ENCODE measurements at places on chromosomes 12 and 14.
A peak's percentile ranks its signal among the peaks of the same experiment; 100 is the strongest.

- DNase-seq, result no peak
Observed at GRCh38 chr14:100683578-100683977, 43.1 kb upstream of the DLK1 start.

DNA sequence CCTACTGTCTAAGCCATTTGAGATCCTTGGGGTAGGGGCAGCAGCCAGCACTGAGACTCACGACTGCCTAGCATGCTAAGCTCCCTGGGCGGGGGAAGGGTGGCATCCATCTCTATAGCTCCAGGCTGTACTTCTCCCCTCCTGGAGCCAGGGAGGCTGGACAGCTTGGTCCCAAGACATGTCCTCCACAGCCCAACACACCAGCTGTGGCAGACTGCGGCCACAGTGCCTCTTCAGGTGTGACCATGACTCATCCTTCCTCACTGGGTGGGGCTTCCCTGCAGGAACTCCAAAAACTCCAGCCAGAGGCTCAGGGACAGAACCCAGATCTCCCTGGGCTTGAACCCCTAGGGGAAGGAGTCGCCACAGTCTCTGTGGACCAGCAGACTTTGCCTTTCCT lies 193.9 kb downstream of the GPHN start:
- no peak for DNase-seq

- no peak for DNase-seq
Observed at GRCh38 chr12:10718279-10718821, 4.8 kb downstream of the YBX3 start.

GRCh38 chr14:46490238-46490685 lies 161.3 kb downstream of the RPL10L start:
- DNase-seq, result peak; percentile 82

DNA sequence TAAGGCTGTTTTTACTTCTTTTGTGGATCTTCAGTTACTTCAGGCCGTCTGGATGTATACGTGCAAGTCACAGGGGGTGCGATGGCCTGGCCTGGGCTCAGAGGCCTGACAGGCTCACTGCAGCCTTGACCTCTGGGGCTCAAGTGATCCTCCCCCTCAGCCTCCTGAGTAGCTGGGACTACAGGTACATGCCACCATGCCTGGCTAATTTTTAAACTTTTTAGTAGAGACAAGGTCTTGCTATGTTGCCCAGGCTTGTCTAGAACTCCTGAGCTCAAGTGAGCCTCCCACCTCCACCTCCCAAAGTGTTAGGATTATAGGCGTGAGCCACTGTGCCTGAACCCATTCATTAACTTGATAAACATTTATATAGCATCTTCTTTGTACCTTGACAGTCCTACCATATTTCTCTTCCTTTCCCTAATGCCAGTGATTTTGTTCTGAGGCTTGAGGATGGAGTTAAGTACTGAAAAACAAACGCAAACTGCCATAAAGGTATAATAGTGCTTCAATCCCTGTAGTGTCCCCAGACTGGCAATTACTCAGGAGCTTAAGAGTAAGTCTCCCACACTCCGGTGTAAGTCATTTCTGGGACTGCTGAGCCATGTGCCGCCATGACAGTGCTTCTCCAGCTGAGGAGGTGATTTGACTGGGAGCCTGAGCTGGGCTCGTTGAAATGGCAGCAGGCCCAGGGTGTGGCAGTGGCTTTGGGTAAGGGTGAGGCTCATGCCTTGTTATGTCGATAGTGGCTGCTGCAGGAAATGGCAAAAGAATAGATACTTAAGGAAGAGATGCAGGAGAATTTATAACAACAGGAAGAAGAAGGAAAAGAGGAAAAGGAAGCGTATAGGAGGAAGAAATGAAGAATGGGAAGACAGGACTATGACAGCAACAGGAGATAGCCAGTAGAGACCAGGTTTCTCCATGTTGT lies 43.7 kb upstream of the HECTD1 start:
- DNase-seq, result no peak

DNA sequence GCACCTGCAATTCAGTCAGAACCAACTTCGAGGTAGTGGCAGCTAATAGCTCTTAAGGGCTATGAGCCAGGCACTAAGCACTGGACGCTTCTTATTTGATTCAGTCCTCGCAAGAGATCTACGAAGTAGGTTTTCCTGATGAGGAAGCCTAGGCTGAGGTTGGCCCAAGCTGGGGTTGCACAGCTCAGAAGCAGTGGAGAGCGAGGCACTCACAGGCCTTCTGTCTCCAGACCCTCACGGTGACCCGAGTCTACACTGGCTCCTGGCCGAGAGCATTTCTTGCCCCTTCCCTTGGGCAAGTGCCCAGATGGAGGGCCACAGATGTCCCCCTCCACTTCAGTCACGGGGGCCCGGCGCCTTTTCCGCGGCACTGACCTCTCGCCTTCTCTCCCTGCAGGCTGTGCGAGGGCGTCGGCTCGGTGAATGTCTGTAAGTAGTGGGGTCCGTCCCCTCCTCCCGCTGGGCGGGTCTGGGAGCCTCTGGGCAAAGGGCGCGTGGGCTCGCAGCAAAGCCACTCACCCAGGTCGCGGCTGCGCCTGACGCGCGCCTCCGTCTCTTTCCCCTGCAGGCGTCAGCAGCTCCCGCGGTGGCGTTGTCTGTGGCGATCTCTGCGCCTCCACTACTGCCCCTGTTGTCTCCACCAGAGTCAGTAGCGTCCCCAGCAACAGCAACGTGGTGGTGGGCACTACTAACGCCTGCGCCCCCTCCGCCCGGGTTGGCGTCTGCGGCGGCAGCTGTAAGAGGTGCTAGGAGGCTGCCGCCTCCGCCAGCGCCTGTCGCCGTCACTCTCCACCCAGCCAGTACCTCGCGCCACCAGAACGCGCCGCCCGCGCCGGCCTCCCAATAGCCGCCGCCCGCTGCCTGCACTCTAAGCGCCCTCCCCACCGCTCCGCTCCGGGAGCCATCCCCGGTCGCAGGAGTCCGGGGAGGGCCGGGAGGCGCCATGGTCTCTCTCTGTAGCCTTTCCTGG lies 13.1 kb downstream of the KRT83 start:
- DNase-seq, result no peak

DNA sequence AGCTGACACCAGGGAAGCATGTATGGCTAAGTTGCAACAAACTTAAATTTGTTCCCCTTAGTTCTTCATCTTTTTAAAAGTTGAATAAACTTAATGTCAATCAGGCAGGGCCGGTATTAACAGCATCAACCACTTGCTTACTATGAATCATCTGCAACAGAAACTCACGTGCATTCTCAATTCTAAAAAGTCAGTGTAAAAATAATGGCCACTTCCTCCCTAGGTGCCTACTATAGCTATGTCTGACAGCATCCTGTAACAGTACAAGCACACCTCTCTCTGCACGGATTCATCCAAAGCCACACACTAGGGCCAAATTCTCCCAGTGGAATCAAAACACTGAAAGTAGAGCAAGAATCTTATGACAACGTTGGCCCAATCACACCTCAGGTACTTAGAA lies 48.6 kb downstream of the PPP1R36 start:
- DNase-seq, result no peak

DNA sequence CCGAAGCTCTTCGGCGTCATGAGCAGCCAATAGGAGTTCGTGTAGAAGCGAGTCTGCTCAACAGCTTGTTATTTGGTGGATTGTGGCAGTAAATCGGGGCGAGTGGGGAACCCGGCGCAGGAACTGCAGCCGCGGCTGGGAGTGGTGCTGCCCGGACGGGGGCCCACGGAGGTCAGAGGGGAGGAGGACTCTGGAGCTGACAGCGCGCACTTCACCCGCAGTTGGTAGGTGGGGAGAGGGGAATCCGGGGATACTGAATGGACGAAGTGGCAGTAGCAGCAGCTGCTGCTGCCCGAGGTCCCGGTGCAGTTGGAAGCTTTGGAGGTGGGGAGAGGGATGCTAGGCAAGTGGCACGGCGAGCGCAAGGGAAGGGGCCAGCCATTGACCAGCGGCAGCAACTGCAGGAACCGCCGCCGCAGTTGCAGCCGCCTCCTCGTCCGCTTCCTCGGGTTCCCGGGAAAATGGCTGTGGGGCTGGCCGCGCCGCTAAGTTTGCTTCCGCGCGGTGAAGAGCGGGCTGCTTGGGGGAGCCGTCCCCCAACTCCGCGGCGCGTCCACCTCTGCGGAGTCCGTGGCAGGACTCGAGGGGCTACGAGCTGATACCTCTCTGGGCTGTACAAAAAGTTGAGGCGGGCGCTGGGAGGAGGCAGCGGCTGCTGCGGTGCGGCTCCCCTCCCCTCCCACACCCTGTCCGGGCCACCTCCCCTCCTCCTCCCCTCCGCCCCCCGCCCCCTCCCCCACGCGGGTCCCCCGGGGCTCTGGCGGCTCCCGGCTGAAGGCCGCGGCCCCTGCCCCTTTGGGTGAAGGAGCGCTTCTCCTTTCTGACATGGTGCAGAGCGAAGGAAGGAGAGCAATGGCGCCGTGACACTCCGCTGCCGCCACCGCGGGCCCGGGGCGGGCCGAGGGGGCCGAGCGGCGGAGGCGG lies at the start of gene ARID4A:
ARID4A (plus strand) TSS at position 79 of the 924 bp plus-strand sequence. CDS start 1,300 bp downstream, outside the sequence.
- DNase-seq, result peak; percentile 31

- no peak for DNase-seq
Observed at GRCh38 chr12:83040991-83041390, 354.3 kb downstream of the TMTC2 start.

DNA sequence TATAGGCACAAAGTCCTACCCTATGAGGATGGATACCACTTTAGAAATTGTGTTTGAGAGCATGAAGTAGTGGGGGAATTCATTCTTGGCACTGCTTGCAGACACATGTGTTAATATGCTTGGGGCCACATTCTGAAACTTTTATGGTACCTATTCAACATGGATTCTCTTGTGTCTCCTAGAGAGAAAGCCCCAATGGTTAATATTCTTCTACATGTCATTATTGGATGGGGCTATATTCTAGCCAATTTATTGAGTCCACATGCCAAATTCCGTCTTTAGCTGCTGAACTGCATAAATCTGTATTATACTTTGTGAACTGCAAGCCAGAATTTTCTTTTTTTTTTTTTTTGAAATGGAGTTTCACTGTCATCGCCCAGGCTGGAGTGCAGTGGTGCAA lies 140.0 kb downstream of the KICS2 start:
- no peak for DNase-seq

DNA sequence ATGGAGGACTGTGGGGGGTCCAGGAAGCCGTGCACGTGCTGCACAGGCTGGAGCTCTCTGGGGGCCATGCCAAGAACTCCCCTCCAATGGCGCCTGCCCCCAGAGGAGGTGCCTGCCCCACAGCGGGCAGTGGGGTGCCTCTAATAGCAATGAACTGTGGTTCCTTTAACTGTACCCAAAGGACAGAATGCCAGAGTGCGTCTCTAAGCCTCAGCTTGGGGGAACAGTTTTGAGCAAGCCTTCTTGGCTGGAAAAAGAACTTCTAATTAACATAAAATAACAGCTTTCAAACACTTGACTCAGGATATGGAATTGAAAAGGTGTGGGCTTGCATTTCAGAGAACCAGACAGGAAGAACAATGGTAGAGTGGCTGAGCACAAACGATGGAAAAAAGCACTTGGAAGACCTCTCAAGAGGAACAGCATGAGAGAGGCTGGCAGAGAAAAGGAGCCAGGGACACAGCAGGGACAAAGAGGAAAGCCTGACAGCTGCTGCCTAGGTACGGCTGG lies 195.6 kb downstream of the TTC7B start:
- no peak for DNase-seq

- DNase-seq, result no peak
Observed at GRCh38 chr12:130227641-130228040, 65.4 kb downstream of the FZD10 start.

DNA sequence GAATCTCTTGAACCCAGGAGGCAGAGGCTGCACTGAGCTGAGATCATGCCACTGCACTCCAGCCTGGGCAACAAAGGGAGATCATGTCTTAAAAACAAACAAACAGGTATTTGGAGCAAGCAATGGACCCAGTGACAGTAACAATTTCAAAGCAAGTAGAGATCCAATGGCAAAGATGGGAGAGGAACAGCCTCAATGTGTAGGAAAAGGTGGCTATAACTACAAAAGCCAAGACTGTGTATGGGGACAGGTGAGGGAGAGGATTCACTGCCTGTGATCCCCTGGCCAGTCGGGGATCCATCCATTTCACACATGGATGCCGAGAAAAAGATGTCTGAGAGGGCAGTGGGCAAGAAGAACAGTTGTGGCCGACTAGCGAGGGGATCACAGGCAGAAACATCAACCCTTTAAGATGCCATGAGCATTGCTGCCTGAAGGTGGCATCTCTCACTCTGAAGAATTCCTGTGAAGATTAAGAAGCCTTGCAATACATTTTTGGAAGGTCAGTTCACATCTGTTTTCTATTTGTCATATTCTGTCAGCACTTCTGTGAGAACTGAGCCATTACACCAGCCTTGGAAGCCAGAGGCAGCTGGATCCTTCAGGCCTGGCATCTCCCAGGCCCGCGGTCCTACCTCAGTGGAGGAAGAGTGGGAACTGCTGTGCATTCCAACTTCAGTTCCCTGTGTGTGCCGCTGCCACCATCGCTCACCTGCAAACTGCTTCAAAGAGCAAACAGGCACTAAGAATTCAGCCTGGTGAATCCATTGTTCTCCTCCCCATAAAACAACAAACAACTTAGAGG lies 54.5 kb upstream of the FRS2 start:
- DNase-seq, result peak; percentile 55

- no peak for DNase-seq
Observed at GRCh38 chr12:13749389-13749788, 232.0 kb downstream of the GRIN2B start.

DNA sequence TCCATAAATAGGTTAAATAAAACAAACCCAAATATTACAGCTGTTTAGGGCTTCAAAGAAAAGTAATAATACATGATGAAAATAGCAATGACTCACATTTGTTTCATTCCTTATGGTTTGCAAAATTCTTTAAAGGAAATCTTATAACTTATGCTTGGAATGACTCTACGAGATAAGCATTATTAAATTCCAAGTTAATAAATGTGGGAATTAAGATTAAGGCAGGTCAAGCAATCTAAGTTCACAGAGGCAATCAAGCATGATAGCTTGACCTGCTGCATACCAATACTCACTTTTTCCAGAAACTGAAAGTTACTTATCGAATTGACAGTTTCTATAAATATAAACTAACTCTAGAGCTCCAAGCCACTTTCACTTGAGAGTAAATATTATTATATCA lies 1002.9 kb upstream of the SEL1L start:
- DNase-seq, result peak; percentile 19

DNA sequence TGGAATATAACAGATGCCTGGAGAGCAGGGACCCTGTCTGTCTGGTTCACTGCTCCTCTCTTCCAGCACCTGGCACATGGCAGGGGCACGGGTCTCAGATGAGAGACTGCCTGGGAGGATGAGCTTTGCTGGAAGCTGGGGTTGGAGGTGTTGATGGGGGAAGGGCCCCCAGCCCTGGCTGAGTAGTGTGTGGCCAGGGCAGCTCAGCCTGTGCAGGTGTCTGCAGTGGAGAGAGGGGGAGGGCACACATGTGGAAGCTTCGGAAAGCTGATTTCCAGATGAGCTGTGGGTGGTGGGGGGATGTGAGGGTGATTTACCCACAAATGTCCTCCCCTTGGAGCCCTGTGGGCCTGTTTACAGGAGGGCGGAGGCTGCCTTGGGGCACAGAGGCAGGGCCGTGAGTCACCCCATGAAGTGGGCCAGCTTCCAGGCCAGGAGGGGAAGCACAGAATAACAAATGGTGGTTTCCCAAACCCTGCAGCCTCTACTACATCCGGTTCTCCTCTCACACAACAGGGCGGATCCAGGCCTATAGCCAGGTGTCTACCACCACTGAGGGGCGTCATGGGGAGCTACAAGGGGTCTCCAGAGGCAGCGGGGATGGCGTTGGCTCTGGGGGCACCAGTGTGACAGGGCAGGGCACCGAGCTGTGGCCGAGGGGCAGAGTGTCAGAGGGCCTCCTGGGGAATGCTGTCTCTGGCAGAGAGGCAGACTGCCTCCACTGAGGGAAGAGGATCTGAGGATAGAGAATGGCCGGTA lies 11.0 kb downstream of the KRT7 start:
- peak; percentile 4 for DNase-seq

- no peak for DNase-seq
Observed at GRCh38 chr14:69715725-69716477, 51.0 kb upstream of the SRSF5 start.

GRCh38 chr14:42862114-42862513 lies 1255.4 kb downstream of the LRFN5 start:
- DNase-seq, result no peak

Measured in OCI-M1 (cell line).